Myocyte (in vitro differentiated cells): ENCODE measurements at places on chromosomes 13 and 19.

DNA sequence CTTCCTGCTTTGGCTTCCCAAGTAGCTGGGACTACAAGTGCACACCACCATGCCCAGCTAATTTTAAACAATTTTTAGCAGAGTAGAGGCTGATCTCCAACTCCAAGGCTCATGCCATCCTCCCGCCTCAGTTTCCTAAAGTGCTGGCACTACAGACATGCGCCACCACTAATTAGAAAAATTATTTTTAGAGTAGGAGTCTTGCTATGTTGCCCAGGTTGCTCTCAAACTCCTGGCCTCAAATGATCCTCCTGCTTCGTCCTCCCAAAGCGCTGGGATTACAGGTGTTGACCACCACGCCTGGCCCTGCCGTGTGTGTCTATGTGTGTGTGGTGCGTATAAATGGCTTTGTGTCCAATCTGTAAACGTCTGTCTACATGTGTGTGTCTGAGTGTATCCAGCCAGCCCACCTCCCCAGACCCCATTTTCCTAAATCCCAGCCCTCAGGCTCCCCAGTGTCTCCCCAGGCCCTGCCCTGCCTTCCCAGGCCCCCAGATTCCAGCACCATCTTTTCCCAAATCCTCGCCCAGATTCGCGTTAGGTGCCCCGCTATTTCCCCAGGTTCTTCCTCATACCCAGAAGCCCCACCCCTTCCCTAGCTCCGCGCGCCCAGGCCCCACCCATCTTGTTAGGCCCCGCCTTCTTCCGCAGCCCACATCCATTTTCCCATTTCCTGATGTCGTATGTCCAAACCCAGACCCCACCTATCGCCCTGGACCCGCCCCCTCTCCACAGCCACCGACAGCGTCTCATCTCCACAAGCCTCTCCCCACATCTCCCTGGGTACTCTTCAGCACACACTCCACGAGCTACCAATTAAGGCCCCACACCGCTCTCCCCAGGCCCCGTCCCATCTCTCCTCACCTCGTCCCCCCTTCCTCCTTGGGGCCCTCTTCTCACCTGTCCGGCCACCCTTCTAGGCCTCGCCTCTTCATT lies 24.9 kb downstream of the SLC8A2 start:
- DNase-seq: no peak

GRCh38 chr13:75307370-75307949 lies 174.5 kb downstream of the TBC1D4 start:
- DNase-seq: no peak

- DNase-seq: no peak
These were observed 103.0 kb downstream of the SUCLA2 start for GRCh38 chr13:47898080-47898479.

- DNase-seq: no peak
These were observed 1.2 kb upstream of the MCF2L start for GRCh38 chr13:112967686-112968379.

DNA sequence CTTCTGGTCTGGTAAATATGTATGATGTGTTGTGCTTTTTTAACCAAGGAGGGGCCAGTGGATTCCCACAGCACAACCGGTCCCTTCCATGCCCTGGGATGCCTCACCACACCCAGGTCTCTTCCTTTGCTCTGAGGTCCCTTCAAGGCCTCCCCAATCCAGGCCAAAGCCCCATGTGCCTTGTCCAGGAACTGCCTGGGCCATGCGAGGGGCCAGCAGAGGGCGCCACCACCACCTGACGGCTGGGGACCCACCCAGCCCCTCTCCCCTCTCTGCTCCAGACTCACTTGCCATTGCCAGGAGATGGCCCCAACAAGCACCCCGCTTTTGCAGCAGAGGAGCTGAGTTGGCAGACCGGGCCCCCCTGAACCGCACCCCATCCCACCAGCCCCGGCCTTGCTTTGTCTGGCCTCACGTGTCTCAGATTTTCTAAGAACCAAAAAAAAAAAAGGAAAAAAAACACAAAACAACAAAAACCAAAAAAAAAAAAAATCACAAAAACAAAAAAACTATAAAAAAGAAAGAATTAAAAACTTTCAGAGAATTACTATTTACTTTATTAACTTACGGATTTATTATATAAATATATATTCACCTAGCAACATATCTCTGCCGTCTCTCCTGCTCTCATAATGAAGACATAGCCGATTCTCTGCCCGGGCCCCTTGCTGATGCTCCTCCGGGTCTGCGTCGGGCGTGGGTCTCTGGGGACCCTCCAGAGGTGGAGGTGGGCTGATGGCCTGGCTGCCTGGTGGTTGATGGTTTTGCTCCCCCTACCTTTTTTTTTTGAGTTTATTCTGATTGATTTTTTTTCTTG lies 14.4 kb downstream of the CAPN12 start:
- DNase-seq: peak; percentile 63

GRCh38 chr19:40742886-40743285 lies 7.4 kb downstream of the ACTMAP start:
- DNase-seq: no peak

GRCh38 chr19:5580161-5580571 lies 12.4 kb upstream of the TINCR start:
- no peak for DNase-seq

DNA sequence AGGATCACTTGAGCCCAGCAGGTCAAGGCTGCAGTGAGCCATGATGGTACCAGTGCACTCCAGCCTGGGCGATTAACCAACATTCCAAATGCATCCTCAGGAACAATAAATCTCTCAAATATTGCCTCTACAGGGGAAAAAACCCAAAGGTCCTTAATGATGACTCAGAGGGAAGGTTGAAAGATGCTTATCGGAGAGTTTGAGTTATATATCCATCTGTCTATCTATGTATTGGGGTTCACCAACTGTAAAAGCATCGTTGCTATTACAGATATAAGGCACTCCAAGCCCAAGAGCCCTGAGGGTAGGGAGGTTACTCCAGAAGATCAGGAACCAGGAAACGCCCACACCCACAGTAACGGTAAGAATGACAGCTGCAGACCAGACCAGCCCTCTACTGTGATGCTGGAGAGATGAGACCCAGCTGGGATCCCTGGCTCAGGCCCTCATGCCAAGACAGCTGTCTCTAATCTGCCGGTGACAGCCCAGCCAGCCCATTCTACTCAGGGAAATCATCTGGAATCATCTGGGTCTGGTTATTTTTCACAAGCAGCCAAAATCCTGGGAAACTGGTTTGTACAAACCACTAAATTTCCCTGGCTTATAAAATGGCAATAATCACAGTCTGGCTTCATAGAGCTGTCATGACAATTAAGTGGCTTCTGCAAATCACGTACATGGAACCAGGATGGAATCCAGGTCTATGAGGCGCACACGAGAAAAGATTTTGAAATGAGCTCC lies 23.8 kb downstream of the TEX101 start:
- peak; percentile 92 for DNase-seq

GRCh38 chr19:41354343-41354953 lies 726 bp upstream of the TGFB1 start:
- DNase-seq: no peak

DNA sequence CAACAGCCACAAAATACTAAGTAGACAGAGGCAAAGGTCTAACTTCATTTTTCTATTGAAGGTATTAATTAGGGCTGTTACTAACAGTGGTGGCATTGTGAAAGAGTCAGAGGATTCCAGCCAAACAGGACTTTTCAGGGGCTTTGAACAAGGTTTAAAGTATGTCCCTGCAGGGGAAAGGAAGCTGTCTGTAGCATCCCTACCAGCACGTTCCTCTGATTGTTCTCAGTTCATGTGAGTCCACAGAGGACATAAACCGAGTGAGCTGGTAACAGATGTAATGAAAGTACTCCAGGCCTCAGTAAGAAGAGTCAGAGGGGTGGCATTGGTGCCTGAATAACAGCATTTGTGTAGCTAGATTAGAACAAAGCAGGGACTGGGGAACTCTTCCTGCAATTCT lies 15.3 kb upstream of the SPATA13 start:
- no peak for DNase-seq

- peak; percentile 86 for DNase-seq
These were observed 15.5 kb downstream of the MAST3 start for GRCh38 chr19:18112989-18113478.
